ENCODE measurements at places on chromosomes 13 and 19.
A peak's percentile ranks its signal among the peaks of the same experiment; 100 is the strongest.

- DNase-seq = no peak
Measured at GRCh38 chr13:48849515-48849914, 126.2 kb upstream of the FNDC3A start.

DNA sequence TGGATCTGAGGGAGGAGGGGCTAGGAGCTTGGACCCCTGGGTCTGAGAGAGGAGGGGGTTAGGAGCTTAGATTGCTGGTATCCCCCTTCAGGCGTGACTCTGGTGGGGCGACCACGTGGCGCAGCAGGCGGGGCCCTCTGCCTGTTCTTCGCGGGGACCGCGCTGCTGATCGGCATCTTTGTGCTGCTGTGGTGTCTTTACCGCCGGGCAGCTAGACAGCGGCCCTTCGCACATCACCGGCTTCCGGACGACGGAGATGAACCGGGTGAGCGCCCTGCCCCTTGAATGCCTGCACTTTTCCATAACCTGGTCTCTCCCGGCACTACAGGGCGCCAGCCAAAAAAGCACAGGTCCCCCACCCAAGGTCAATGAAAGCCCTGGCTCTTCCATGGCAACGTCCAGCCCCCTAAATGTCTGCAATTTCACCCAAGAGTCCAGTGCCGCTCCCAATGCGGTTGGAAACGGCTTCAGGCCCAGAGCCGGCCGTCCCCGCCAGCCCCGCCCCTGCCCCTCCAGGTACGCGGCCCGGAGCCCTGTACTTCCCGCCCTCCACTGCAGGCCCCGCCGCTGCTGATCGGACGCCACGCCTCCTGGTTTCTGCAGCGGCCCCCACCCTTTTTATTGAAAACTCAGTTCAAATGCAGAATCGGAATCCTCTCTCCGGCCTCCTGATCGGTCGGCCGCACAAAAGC lies 2.8 kb downstream of the GFY start:
- DNase-seq = no peak

DNA sequence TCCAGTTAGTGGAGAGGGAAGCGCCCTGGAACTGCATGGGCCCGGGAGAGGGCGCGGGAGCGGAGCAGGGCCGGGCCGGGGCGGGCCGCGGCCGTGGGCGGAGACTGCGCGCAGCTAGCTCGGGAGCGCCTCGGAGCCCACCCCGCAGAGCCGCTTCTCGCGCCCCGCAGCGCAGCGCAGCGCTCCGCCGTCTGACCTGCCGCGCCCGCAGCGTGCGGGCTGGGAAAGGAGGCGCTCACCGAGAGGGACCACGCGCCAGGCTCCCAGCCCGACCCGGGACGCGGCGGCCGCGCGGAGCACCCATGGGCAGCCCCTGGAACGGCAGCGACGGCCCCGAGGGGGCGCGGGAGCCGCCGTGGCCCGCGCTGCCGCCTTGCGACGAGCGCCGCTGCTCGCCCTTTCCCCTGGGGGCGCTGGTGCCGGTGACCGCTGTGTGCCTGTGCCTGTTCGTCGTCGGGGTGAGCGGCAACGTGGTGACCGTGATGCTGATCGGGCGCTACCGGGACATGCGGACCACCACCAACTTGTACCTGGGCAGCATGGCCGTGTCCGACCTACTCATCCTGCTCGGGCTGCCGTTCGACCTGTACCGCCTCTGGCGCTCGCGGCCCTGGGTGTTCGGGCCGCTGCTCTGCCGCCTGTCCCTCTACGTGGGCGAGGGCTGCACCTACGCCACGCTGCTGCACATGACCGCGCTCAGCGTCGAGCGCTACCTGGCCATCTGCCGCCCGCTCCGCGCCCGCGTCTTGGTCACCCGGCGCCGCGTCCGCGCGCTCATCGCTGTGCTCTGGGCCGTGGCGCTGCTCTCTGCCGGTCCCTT lies at the start of gene MLNR:
MLNR (plus strand) TSS at position 303 of the 820 bp plus-strand sequence; CDS start at position 303, 0 bp downstream.
- no peak for DNase-seq

DNA sequence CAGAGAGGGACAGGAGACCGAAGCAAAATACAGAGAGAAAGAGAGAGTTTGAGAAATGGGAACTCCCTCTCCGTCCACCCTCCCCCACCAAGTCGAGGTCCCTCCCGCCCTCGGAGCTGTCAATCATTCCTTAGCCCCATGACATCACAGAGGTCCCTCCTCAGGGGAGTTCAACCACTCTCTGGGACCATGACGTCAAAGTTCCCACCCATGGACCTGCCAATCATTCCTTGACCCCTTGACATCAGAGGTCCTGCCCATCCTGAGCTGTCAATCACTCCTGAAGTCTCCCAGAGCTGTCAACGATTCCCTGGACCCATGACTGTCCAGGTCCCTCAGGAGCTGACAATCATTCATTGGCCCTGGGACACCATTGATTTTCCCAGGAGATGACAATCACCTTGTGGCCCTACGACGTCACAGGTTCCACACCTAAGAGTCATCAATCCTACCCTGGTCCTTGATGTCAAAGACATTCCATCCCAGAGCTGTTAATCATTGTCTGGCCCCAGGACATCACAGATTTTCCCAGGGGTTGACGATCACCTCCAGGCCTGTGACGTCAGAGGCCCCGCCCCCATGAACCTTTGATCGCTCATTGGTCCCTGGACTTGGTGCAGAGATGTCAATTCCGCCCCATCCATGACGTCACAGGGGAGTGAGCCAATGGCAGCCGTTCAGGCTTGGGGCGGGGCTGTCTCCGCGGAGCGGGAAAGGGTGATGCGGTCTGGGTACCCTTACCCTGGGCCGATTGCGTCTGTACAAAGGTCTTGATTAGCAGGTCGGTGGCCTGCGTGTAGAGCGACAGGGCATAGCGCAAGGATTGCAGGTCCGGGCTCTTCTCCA lies 61.7 kb downstream of the COLGALT1 start:
- DNase-seq = peak; percentile 10

GRCh38 chr13:59587971-59588716 lies 575.6 kb downstream of the DIAPH3 start:
- no peak for DNase-seq

DNA sequence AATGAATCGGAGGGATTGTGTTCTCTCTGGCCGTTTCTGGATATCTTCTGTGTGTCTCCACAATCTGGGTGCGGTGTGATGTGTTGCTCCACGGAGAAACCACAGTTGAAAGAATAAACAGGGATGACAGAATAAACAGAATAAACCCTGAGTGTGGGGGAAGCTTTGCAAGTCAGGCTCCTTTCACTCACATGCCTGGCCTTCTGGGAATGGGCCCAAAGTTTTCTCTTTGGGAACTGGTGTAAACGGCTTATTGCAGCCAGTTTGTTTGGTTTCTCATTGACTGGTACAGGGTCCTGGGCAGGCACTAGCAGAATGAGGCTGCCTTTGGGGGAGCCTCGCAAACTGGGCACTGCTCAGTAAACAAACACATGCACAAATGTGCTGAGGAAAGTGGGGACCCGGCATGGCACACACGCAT lies 324.7 kb downstream of the DLEU7 start:
- DNase-seq = no peak

Data from Panc1 (cell line).